ENCODE measurements at places on chromosomes 1 and 21.

- DNase-seq, result peak; percentile 2
Measured at GRCh38 chr1:57461405-57461804, 37.5 kb upstream of the DAB1 start.

DNA sequence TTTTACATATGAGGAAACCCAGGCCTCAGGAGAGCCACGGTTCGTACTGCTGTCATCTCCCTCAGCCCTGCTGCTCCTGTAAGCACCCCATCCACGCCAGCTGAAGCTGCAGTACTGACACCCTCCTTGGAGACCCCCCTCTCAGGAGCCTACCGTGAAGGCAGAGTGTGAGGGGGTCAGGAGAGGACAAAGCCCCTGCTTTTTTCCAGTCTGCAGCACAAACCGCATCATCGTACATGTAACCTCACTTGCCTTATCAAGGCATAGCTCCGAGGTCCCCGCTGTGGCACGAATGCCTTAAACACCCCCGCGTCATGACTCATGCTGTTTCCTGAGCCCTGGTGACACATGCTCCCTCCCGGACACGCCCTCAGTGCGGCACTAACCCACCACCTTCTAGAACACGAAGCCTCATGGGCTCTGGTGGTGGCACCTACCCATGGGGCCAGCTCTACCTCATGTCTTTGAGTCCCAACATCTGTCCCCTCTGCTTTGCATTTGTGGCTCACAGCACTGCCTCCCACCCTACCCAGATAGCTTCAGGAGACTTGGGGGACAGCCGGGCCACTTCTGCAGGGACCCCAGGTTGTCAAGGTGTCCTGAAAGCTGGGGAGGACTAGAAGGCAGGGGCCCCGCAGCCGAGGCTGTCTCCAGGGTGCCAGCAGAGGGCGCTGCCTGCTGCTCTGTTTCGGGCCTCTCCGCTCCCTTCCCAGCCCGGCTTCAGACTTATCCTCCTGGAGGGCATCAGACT is 4.9 kb downstream of the SH3BGRL3 start:
- peak; percentile 44 for DNase-seq

GRCh38 chr21:42379426-42380215 is 13.3 kb upstream of the TFF1 start:
- DNase-seq, result no peak

DNA sequence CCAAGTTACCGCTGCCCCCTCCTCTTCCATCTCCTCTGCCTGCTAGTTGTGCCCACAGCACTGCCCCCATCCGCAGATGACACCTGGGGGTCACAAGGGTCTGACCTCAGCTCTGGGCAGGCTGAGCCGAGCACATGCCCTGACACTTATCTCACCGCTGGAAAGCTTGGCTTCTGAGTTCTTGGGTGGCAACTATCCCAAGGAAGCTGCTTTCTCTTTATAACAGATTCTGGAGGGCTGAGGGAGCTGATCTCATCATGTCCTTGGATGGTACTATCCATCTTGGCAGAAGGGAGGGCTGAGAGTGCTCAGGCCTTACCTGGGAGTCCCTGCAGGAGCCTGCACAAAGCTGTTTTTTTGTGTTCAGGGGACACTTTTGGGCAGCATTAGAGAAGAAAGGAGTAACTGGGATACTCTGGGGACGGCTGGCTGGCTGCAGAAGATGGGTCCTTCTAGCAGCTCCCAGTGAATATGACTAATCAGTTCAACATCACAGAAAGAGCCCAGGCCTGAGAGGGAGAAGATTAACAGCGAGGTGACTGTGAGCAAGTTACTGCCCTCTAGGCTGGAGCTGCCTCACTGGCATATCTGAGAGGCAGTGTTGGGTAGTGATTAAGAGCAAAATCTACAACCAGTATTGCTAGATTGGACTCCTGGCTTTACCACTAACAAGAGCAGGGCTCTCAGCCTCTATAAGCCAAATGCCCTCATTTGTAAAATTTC is 71.6 kb downstream of the PLXNA2 start:
- peak; percentile 40 for DNase-seq

DNA sequence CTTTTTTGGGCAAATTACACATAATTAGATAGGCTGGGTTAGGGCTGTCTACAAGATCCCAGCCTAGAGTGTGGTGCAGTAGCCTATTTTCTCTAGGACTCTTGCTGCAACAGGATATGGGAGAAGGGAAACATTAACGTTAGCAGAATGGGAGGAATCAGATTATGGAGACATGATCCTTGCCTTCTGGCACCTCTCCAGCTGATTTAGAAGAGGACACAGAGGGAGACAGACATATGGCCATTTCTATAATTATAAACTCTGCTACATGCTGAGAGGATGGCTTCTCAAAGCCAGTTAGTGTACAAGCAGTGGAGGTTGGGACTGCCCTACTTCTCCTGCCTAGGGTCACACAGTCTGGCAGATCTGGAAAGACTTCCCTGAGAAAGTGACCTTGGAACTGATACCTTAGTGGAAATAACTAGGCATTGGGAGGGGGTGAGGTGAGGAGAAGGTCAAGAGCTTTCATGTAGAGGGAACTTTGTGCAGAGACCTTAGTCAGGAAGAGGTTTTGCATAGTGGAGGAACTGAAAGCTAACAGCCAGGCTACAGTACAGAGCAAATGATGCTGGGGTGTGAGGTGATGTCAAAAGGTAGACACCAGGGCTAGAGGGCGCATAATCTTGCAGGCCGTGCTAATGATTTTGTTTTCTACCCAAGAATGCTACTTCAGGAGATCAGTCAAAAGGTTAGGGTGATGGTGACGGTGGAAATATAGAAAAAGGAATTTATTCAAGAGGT is 1.2 kb upstream of the CD1D start:
- DNase-seq, result no peak

DNA sequence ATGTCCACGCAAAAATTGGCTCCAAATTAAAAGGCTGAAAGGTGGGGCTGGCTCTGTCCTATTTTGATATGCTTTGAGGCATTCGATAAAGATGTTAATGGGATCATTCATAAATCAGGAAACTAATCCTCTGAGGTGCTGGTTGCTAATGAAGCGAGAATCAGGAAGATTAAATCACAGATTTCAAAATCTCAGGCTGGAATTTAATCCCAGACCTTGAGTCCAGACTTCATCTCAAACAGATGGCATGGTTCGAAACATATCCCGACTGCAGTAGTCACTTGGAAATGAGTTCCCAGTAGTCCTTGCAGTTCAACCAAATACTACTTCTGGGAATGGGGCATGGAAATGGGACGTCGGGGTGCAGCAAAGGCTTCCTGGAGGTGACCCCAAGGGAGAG is 4.5 kb upstream of the KLF17 start:
- no peak for DNase-seq

GRCh38 chr1:14919751-14920150 is 233.8 kb upstream of the TMEM51 start:
- DNase-seq, result no peak
